ENCODE measurements at places on chromosomes 5 and 9.

DNA sequence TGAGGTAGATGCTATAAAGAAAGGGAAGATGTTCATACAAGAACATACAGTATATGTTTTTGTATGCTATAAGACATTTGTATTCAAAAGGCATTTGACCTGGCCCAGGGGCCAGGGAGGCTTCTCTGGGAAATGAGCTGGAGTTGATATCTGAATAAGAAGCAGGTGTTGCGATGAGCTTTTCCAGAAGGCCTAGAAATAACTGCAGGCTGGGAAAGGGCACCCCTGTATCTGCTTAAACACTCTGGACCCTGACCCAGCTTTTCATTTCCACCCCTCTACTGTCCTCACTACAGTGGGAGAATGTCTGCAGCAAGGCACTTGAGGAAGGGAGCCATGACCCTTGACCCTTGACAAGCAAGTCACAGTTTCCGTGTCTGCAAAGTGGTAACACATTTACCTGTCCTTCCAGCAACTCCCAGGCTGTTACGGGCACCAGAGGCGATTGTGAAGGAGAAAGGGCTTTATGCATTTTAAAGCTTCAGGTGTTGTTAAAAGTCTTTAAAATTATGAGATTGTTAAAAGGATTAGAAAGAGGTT lies 88.2 kb upstream of the PANK3 start:
- DNase-seq, result no peak

DNA sequence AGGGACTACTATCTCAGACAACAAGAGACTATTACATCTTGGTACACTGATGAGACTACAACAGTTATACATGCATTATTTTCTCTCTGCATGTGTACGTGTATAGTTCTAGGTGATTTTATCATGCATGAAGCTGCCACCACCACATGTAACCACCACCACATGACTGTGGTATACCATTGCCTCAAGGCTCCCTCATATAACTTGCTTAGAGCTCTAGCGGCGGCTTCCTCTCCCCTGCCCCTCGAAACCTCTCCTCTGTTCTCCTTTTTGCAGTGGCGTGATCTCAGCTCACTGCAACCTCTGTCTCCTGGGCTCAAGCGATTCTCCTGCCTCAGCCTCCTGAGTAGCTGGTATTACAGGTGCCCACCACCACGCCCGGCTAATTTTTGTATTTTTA lies 162.3 kb downstream of the AOPEP start:
- DNase-seq, result no peak

DNA sequence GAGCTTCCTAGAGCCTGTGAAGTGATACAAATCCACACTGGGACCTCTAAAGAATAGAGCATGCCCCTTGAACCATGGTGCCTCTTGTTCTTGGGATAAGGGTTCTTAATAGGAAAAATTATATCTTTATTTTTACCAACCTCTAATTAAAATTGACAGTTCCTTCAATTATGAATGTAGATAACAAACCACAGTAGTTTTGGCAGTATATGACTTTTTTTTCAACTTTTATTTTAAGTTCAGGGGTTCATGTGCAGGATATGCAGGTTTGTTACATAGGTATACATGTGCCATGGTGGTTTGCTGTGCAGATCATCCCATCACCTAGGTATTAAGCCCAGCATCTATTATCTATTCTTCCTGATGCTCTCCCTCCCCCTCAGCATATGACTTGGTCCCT lies 974 bp downstream of the HEMGN start:
- DNase-seq, result no peak

GRCh38 chr9:132426639-132427414 lies 16.8 kb downstream of the CFAP77 start:
- no peak for DNase-seq

GRCh38 chr5:5340206-5340729 lies 82.2 kb upstream of the ICE1 start:
- peak; percentile 24 for DNase-seq

DNA sequence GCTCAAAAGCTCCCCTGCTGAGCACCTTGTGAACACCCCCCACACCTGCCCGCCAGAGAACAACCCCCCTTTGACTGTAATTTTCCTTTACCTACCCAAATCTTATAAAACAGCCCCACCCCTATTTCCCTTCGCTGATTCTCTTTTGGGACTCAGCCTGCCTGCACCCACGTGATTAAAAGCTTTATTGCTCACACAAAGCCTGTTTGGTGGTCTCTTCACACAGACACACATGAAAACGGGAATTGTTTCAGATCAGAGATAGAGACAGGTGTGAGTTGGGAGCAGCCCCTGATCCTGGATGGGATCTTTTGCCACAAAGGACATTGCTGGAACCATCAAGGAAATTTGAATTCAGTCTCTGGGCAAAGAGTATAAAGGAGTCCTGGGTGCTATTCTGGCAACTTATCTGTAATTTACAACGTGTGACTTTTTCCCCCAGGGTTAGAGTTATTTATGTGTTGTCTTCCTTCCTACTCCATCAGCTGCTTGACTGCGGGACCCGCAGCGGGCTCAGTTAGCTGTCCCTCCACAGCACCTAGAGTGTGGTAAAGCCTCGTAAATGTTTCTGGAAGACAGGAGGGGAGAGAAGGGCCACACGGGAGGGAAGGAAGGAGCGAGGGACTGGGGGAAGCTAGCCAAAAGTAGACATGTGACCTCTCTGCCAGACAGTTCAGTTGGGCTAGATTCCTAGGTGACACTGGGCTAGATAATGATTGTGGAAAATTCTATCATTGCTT lies 437.0 kb downstream of the ZNF608 start:
- DNase-seq, result no peak

GRCh38 chr5:132776131-132776937 lies 705 bp downstream of the SEPTIN8 start:
- DNase-seq, result no peak

- DNase-seq, result no peak
Measured at GRCh38 chr5:7881816-7882215, 12.9 kb downstream of the MTRR start.

DNA sequence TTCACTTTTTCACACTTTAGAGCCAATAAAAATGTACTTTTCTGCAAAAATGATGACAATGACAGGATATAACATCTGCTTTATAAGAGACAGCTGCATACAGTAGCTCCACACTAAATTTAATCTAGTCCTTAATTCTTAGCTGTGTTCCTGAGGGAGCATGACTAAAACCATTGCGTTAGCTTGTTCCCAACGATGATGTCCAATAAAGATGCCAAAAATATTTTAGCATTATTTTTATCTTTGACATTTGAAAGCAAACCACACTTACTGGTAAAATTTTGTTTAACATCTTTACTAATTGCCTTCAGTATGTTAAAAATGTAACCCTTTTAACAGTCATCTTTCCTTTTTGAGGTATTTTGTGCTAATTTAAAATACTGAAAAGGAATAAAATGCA lies 382.7 kb downstream of the CHSY3 start:
- no peak for DNase-seq

GRCh38 chr5:51732304-51732703 lies 349.1 kb downstream of the ISL1 start:
- no peak for DNase-seq

GRCh38 chr9:137905740-137906139 lies 28.2 kb downstream of the CACNA1B start:
- no peak for DNase-seq

- no peak for DNase-seq
Measured at GRCh38 chr9:123656565-123656964, 273.4 kb downstream of the DENND1A start.

- no peak for DNase-seq
Measured at GRCh38 chr5:58454025-58454424, 5.9 kb downstream of the PLK2 start.

DNA sequence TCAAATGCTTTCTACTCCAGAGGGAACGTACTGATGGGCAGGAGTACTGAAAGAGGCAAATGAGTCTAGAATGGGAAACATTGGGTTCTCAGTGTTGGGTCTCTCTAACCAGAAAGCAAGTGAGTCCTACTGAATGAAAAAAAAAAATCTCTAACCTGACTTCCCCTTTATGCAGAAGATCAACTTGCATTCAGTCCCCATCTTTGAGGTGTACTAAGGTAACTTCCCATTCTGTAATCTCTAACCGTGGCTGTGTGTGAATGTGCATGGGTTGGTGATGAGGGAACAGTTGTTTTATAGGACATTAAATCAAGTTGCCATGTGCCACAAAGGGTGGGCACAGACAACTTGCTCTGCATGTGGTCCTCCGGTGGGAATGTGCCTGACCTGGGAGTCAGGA lies 264.6 kb upstream of the CLINT1 start:
- no peak for DNase-seq

- no peak for DNase-seq
Measured at GRCh38 chr9:27209034-27209433, 87.9 kb downstream of the EQTN start.

DNA sequence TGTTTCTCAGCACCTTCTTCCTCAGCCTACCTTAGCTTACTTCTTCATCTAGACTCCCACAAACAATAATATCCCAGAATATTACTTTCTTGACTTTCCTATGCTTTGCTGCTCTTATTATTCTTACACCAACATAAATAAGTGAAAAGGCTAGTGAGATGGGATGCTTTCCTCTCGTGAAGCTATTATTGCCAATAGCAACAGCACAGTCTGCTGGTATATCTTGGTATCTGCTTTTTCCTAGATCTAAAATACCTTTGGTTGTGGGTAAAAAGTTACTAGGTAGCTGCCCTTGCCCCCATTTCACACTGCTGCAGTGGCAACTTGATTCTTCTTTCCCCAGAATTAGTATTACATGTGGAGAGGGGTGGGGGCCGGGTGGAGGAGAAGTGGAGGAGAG lies 26.1 kb upstream of the GLIPR2 start:
- no peak for DNase-seq

DNA sequence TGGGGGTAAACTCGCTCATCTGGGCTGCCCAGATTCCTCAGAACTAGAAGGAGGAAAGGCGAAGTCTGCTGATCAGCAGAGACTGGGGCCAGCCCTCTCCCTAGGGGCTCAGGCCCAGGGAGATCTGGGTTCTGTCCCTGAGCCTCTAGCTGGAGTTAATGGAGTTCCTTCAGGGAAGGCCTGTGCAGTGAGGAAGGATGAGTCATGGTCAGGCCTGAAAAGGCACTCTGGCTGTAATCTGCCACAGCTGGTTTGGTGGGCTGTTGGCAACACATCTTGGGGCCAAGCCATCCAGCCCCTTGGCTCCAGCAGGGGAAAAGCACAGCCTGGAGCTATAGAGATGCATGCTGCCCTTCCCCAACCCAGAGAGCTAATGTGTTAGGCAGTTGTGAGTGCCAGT lies 459.6 kb downstream of the PRELID2 start:
- DNase-seq, result no peak

DNA sequence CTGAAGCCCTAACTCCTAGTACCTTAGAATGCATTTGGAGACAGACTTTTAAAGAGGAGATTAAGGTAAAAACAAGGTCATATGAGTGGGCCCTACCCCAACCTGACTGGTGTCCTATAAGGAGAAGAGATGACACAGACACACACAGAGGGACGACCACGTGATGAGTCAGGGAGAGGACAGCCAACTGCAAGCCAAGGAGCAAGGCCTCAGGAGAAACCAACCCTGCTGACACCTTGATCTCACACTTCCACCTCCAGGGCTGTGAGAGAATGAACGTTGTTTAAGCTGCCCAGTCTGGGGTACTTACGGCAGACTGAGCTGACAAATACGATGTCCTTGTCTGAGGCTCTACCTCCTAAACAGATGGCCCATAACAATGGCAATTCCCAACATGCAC lies 93.6 kb downstream of the ROR2 start:
- DNase-seq, result no peak

DNA sequence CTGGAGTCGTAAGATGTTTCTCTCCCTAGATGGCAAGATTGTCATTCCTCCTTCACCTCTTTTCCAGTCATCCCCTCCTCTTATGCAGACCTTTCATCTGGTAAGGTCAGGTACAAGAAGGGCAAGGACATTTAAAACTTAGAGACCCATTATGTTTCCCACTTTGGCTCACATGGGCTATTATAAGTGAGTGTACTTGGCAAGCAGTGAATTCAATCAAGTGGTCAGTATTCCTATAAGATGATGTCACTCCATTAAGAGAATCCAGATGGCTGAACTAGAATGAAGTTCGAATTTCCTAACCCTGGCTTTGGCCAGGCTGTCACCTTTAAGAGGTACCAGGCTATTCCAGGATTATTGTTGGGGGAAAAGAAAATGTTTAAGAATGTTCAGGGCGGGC lies 32.2 kb downstream of the ZNF131 start:
- DNase-seq, result no peak

DNA sequence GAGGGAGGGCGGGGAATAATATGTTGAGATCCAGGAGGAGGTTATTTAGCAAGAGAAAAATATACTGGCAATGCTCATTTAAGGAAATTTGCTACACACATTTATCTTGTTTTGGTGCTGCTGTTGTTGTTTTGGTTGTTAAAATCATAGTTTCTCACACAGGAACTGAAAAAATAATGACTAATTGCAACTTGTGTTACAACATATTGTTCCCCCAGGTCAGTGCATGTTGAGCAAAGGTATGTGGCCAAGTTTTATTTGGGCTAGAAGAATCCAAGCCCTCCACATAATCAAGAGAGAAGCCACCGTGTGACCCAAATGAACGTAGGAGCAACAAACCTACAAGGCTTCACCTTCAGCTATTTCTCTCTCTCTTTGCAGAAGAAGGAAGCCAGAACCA lies 220.3 kb upstream of the DAPK1 start:
- DNase-seq, result no peak

DNA sequence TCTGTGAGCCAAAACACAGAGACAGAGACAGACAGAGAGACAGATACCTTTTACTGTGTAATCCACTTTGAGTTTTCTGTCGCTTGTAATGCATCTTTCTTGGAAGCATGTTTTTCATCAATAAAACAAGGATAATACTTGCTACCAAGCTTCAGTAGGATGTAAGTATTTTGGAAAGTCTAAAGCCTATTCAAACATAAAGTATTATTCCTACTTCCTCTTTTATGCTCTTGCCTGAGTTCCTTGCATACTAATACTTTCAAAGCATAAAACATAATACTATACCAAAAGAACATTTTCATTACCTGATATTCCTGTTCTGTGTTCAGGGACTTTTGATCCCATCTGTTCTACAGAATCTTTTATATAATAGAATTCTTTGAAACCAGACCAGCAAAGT lies 64.5 kb upstream of the SLC30A5 start:
- DNase-seq, result no peak

DNA sequence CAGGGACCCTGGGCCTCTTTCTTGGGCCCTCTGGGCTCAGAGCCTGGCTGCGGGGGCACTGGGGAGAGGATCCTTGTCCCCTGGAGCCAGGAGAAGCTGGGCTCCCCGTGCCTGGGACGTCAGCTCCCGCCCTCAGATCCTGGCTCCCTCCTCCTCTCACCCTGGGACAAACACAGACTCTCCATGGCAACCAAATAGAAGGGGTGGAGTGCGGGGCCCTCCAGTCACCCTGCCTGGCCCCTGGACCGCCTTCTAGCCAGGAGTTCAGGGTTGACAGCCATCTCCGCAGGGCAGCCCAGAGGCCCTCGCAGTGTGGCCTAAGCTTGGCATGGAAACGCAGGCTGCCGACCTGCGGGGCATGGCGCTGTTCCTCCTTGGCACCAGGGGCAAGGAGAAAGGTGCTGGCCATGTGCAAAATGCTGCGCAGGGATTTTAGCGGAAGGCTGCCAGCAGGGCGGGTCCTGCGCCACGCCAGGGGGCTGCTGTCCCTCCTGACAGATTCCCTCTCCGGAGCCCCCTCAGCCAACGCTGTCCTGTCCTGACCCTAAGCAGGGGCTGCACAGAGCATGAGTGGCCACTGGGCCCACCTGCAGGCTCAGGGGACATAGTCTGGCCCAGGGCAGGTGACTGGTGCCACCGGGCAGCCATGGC lies 1.0 kb downstream of the ZDHHC11 start:
- DNase-seq, result no peak

GRCh38 chr9:78441396-78441795 lies 144.5 kb downstream of the PSAT1 start:
- DNase-seq, result no peak

GRCh38 chr5:110751902-110752762 lies 13.3 kb downstream of the SLC25A46 start:
- DNase-seq, result no peak

All from Panc1 (cell line).